Neural crest cell (in vitro differentiated cells): ENCODE measurements at places on chromosomes 3 and 15. TPM values are rescaled to one million over a fixed set of nuclear protein-coding genes. Genes with fewer than 3 reads are reported as not detected.

The PRICKLE2 gene
- total RNA-seq = 11.8 and 12.9 TPM in 2 replicates

The MYZAP gene
- 0.28 TPM in 1 of 2 replicates, not detected in the other for total RNA-seq

The GORASP1 gene
- total RNA-seq = 54.0 TPM in 2 replicates

The GPR156 gene
- total RNA-seq = 1.4 and 2.4 TPM in 2 replicates

The FAM107A gene
- 1.6 and 2.3 TPM in 2 replicates for total RNA-seq

The BFSP2 gene
- total RNA-seq = not detected in 2 replicates

The THRB gene
- total RNA-seq = 0.65 and 0.77 TPM in 2 replicates

The TIGIT gene
- total RNA-seq = not detected in 2 replicates

The COL6A5 gene
- not detected in 2 replicates for total RNA-seq

The SLC12A1 gene
- 0.16 and 0.20 TPM in 2 replicates for total RNA-seq

The ABHD5 gene
- total RNA-seq = 12.5 and 13.9 TPM in 2 replicates

The PRR20G gene
- total RNA-seq = not detected in 2 replicates

The GCNT3 gene
- not detected in 2 replicates for total RNA-seq

The MAP6D1 gene
- 4.7 and 4.9 TPM in 2 replicates for total RNA-seq

The POMGNT2 gene
- 19.8 and 20.4 TPM in 2 replicates for total RNA-seq

The GPR62 gene
- total RNA-seq = 0.18 and 0.23 TPM in 2 replicates

The RBP2 gene
- not detected in 2 replicates for total RNA-seq

The KLHL24 gene
- 19.0 and 23.7 TPM in 2 replicates for total RNA-seq
